ENCODE measurements at places on chromosomes 3 and 15. TPM values are rescaled to one million over a fixed set of nuclear protein-coding genes. Genes with fewer than 3 reads are reported as not detected.

The CNTN3 gene
- total RNA-seq, result not detected

The NRROS gene
- total RNA-seq, result 8.8 TPM

The NUP210 gene
- total RNA-seq, result 36.8 TPM

The ZCWPW2 gene
- total RNA-seq, result 0.82 TPM

The AMOTL2 gene
- total RNA-seq, result 146 TPM

The GUCA1C gene
- total RNA-seq, result not detected

The ROPN1 gene
- not detected for total RNA-seq

The RTP1 gene
- not detected for total RNA-seq

The ACAN gene
- total RNA-seq, result 0.03 TPM

The IGF2BP2 gene
- 97.8 TPM for total RNA-seq

The TMEM158 gene
- total RNA-seq, result 7.3 TPM

The GNAT1 gene
- total RNA-seq, result not detected

The MINAR1 gene
- total RNA-seq, result 0.62 TPM

The AADACL2 gene
- total RNA-seq, result not detected

The HIGD2B gene
- total RNA-seq, result 0.21 TPM

The HTR3D gene
- total RNA-seq, result not detected

The MAP2K1 gene
- 67.9 TPM for total RNA-seq

The CYP8B1 gene
- total RNA-seq, result 0.08 TPM

The MOBP gene
- not detected for total RNA-seq

The MYO1E gene
- total RNA-seq, result 161 TPM

The RASGRP1 gene
- total RNA-seq, result 0.51 TPM

The DHX30 gene
- total RNA-seq, result 65.1 TPM
